Hematopoietic multipotent progenitor cell (in vitro differentiated cells): ENCODE measurements at places on chromosomes 5 and 9. TPM values are rescaled to one million over a fixed set of nuclear protein-coding genes. Genes with fewer than 3 reads are reported as not detected.

PCDHGA5 gene
- total RNA-seq = 1.1 TPM

CFAP90 gene
- total RNA-seq = 0.27 TPM

GRCh38 chr5:18744441-18744840 is 1110.2 kb downstream of the TAF11L14 start:
- DNase-seq = no peak

DNA sequence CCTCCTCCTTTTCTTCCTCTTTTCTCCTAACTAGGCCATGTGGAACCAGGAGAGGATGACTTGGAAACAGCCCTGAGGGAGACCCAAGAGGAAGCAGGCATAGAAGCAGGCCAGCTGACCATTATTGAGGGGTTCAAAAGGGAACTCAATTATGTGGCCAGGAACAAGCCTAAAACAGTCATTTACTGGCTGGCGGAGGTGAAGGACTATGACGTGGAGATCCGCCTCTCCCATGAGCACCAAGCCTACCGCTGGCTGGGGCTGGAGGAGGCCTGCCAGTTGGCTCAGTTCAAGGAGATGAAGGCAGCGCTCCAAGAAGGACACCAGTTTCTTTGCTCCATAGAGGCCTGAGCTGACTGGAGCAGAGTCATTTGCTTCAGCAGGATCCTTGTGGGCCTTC is 13.7 kb downstream of the NUDT2 start:
- no peak for DNase-seq

DNA sequence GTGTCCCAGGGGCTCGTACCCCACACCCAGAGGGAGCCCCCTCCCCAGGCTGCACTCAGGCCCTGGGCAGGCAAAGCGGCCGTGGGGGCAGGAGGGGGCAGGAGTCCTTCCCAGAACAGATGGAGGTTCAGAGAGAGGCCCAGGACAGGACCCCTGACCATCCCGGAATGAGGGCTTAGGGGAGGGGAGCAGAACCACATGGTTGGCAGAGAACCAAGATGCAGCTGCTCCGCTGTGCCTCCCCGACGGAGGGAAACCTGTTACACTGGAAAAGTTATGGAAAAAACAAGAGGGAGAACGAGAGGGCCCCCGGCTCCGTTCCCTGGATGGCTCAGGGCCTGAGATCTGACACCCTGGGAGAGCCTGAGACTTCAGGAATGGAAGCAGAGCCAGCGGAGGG is 22.7 kb downstream of the SLC12A7 start:
- no peak for DNase-seq

GRCh38 chr5:167709625-167710024 is 581.8 kb upstream of the WWC1 start:
- DNase-seq = no peak

DNA sequence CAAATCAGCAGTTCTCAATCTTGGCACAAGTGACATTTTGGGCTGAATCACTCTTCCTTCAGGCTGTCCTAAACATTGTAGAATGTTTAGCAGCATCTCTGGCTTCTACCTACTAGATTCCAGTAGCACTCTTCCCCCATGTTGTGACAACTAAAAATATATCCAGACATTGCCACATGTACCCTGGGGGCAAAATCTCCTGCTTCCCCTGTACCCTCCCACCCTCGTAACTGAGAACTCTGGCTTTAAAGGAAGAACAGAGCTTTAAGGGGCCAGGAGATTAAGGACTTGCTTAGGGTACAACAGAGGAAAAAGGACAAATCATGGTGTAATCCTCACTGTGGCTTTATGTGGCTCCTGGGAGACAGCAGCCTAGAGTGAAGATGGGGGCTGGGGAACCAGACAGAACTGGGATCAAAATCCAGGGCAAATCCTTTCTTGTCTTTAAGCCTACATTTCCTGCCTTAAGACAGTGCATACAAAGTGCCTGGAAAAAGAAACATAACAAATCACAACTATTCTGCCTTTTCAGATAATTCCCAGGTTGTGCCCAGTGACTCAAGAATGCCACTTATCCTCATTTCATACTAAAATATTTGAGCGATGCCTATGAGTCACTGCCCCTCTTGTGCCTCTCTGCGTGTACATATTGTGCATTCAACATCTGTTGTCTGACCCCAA is 109.3 kb downstream of the DAPK1 start:
- no peak for DNase-seq

- DNase-seq = no peak
Observed at GRCh38 chr9:36798350-36799065, 225.8 kb downstream of the MELK start.

DNA sequence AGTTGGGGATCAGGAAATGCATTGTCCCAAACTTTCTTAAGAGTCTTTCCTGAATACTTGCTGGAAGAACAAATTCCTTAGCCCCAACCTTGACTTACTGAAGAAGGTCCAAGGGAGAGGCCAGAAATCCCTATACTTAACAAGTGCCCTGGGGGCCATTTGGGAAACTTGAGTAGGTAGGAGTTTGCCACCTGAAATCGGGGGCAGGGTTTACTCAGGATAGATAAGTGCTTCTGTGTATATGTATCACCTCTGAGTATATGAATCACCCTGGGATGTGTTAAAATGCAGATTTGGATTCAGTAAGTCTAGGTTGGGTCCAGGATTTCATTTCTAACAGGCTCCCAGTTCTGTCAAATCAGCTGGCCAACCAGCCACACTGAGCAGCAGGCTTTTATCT is 47.9 kb upstream of the MYO10 start:
- no peak for DNase-seq
